ENCODE measurements at places on chromosomes 1 and 21.

DNA sequence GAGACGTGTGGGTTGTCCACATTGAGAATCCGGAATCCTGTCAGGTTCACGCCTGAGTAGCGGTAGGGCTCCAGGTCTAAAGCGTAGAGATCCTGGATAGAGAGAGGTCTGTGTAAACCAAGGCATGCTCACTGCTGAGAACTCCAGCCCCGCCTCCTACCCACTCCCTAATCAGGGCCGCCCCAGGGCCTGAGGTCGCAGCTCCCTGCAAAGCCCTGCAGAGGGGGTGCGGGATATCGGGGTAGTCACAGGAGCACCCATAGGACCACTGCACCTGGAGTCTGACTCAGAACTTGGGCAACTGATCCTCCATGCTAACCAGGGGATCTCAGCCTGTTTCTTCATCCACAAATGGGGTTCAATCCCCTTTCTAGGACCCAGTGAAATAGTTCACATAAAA is 174.4 kb downstream of the GRIK3 start:
- no peak for DNase-seq

DNA sequence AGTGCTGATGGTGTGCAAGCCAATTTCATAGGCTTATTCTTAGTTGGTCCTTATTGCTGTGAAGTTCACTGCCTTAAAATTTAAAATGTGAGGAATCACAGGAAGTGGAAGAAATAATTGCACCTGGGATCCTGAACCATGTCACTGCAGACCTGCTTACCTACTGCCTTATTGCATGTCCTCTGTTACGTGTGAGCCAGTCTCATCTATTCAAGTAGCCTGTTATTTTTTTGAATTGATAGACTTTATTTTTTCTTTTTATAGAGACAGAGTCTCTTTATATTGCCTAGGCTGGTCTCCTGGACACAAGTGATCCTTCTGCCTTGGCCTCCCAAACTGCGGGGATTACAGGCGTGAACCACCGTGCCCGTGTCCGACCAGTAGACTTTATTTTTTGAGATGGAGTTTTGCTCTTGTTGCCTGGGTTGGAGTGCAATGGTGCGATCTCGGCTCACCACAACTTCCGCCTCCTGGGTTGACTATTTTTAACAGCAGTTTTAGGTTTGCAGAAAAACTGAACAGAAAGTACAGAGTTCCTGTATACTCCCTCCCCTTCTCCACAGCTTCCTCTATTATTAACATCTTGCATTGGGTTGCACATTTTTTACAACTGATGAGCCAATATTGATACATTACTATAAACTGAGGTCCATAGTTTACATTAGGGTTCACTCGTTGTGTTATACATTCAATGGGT is 14.0 kb upstream of the DISC1 start:
- DNase-seq = no peak

- no peak for DNase-seq
These were observed 96.5 kb downstream of the SIK1 start for GRCh38 chr21:43330306-43330881.

DNA sequence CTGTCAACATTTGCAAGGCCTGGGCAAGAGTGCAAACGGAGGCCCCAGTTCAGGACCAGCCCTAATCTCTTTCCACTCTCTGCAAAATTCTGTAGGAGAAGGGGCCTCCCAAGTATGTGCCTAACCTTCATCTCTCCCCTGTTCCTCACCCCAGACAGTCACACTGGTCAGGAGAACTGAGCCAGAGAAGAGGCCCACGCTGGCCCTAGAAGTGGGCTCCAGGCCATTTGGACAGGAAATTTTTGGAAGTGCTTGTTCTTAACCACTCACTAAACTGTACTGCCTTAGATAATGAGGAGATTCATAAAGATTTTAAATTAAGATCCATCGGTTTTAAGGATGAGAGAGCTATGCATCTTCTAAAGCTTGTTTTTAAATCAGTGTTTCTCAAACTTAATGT is 129.7 kb upstream of the ADGRL2 start:
- DNase-seq = no peak

- no peak for DNase-seq
These were observed 363.6 kb upstream of the CAMK1G start for GRCh38 chr1:209219791-209220524.

- DNase-seq = no peak
These were observed 9.7 kb upstream of the ATAD3B start for GRCh38 chr1:1461721-1462317.

GRCh38 chr1:215005078-215005477 is 77.5 kb upstream of the KCNK2 start:
- DNase-seq = no peak

DNA sequence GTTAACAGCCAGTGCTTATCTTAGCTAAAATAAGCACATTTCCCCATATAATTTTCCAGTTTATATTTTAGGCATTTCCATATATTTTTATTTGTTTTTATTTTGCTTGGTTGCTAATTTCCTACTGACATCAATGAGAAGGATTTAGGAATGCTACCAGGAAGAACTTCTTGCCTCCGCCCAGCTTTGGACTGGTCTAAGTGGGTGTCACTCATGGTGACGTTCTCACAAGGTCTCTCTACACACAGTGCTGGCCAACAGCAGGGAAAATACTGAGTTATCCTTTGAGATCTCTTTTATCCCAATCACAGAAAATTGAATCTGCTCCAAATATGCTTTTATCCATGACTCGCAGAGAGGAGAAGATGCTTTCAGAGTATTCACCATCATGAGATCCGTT is 13.2 kb downstream of the MX1 start:
- no peak for DNase-seq

GRCh38 chr1:232468249-232468648 is 161.7 kb downstream of the SIPA1L2 start:
- DNase-seq = no peak

- no peak for DNase-seq
These were observed 2.7 kb upstream of the SLC1A7 start for GRCh38 chr1:53145051-53145600.

DNA sequence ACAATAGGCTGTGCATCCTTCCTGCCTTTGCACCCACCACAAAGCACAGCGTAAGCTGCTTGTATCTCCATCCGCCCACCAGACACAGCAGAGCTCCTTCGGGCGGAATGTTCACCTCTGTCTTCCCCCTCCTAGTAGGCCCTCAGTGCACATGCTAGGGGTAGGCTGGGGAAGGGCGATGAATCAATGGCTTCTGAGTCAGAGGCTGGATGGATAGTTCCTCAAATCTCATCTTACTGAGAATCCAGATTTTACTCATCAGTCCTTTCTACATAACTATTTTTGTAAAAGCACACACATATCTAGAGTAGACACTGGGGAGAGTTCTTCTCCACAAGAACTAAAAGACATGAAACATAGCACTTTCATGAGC is 73.8 kb downstream of the BCAR3 start:
- no peak for DNase-seq

GRCh38 chr21:24272521-24272938 is 1334.8 kb downstream of the MRPL39 start:
- DNase-seq = no peak

GRCh38 chr1:84756455-84757082 is 66.3 kb upstream of the SSX2IP start:
- DNase-seq = no peak

- DNase-seq = no peak
These were observed 802.8 kb upstream of the CXADR start for GRCh38 chr21:16709866-16710550.

GRCh38 chr1:182601416-182601786 is 2.8 kb downstream of the RGS16 start:
- peak; percentile 57 for DNase-seq

DNA sequence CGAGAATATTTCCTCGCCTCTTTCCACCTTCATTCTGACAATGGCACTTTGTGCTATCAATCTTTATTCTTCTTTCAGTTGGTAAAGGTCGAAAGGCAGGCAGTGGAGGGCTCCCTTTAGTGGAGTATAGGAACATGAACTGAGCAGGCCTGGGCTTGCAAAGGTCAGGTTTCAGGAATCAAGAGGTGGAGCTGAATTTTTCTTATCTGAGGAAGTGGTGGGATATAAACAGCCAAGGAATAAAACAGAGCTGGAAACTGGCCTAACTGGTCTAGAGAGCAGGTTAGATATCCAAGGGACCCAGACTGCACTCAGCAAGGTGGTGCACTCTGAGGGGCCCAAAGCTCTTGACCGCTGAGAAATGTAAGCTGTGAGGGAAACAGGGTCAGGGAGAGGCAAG is 99.1 kb downstream of the PLA2G4A start:
- peak; percentile 74 for DNase-seq

DNA sequence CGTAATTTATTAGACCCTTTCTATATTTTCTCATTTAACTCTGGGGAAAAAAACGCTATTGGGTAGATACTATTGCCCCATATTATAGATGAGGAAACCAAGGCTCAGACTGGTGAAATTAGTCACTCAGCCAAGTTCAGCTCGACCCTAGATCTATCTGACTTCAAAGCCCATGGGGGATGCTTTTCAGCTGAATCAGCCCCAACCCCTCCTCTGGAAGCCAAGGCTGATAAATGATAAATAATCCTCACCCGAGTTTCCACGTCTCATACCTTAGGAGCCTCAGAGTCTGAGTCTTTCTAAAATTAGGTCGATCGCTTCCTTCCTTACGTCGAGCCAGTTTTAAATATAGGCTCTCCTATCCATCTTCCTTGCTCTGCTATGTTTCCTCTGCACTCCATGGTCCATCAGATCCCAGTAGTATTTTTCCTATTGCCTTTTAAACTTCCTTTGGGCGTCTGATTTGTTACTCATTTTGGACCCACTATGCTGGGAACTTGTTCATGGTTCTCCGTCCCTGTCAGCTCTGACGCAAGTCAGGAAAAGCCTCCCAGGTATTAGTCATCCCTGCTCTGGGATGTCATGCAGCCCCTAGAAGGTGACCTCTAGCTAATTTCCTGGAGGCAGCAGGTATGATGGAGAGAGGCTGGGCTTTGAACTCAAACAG is 122.8 kb downstream of the PLPP3 start:
- peak; percentile 71 for DNase-seq

- no peak for DNase-seq
These were observed 200.2 kb downstream of the PDE4B start for GRCh38 chr1:65992831-65993271.

DNA sequence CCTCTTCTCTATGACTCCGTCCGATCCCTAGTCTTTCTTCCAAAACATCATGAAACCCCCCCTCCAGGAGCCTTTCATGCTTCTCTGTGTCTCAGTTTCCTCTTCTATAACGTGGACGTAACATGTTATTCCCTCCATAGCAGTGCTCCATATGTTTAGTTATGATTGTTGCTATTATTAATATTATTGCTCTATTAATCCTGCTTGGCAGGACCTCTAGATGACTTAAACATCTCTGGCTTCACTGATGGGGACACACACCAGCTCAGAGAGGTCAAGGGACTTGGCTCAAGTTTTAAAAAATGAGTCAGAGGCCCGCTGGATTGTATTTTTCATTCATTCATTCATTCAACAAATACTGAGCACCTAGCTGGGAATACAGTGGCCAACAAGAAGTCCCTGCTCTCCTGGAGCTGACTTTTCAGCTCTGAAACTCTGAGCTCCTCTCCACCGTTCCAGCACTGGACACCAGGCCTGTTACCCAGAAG is 404 bp upstream of the CPLANE2 start:
- DNase-seq = no peak

DNA sequence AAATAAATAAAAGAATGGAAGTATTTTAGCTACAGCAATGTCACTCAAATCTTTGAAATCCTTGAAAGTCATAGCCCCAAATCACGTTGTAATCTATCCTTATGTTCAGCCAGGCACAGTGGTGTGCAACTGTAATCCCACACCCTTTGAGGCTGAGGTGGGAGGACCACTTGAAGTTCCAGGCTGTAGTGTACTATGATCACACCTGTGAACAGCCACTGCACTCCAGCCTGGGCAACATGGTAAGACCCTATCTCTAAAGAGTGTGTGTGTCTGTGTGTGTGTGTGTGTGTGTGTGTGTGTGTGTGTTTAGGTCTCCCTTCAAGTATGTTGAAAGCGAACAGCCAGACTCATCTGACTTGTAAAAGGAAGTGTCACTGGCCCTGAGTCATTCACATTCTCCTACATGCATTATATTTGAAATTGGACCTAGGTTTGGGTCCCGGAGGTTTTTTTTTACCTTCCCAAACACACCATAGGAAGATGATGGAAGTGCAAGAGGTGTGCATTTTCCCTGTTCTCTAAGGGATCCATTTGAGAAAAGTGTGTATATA is 50.1 kb downstream of the ZNF281 start:
- DNase-seq = no peak
